Renal cortical epithelial cell (primary cell): ENCODE measurements at places on chromosomes 2 and 18.
A peak's percentile ranks its signal among the peaks of the same experiment; 100 is the strongest.

GRCh38 chr2:55112229-55113031 lies 62.2 kb upstream of the RTN4 start:
- DNase-seq, result peak; percentile 18

GRCh38 chr2:240879105-240879504 lies 10.5 kb downstream of the AGXT start:
- no peak for DNase-seq

GRCh38 chr18:11850821-11851145 lies 430 bp upstream of the CHMP1B start:
- DNase-seq, result peak; percentile 86

- no peak for DNase-seq
Measured at GRCh38 chr2:45370369-45370768, 240.7 kb downstream of the SRBD1 start.

DNA sequence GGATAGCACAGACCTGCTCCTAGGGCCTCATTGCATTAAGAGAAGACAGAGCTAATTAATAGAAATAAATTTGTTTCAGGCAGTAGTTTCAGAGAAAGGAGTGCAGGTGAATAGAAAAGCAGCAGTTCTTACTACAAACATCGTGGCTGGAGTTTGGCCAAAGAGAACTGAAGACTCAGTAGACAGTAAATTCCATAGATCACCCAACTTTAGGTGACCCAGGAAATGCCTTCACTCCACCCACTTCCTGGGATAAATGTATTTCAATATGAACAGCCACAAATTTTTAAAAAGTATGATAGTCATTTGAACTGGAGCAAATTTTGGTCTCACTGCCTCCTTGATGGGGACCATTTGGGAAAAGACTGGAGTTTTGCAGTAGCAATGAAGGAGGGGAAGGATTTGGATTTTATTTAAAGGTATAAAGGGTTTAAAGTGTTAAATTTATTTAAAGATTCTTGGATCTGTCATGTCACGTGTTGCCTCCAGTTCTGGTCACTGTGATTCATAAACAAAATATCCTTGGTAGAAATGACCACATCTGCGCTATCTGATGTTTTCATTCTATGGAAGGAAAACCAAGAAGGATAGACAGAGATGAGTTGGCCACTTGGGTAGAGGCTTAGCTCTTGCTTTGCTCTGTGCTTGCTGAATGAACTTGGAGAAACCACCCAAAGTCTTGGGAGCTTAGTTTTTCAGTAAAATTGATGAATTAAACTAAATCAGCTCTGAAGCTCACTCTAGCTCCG lies 390.2 kb downstream of the THSD7B start:
- DNase-seq, result no peak

- no peak for DNase-seq
Measured at GRCh38 chr2:224038830-224039079, 331 bp downstream of the SERPINE2 start.

GRCh38 chr2:229612384-229612971 lies 101.9 kb downstream of the DNER start:
- no peak for DNase-seq
